ENCODE measurements at places on chromosomes 4 and X.
A peak's percentile ranks its signal among the peaks of the same experiment; 100 is the strongest.

DNA sequence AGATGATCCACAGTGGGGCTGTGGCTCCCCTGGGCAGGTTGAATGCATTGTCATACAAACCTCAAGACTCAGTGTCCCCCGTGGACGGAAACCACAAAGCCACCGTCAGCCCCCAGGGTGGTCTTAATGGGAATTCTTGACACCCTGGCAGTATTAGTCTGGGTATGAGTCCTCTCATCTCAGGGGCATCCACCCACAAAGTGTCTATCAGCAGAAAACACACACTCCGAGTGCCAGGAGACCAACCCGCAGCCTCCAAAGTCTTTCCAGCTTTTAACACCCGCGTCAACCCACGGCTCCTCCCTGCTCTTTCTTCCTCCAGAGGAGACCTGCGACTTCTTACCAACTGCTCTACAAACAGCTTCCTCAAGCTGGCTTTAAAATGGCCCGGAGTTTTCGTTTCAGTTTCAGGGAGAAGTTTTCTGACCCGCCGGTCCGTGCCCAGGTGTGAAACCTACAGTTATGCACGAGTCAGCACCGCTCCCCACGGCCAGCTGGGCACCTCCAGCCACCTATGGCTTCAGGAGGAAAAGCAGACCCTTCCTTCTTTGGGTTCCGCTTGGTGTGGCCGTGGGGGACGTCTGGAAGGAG lies 14.4 kb upstream of the ASMTL start:
- DNase-seq: peak; percentile 34

DNA sequence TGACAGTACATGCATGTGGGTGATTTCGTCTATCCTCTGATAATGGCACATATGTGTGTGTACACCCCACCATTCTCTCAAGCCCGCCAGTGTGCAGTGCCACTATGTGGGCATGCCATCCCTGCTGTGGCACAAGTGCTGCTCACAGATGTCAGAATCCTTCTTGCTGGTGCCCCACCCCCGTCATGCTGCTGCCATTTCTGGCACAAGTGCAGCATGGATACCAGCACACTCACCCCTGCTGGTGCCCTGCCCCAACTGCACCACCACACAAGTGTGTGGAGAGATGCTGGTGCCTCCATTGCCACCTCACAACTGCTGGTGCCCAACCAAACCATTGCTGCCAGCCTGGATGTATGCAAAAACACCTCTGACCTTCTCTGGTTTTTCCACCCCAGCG lies 1133.8 kb downstream of the TECRL start:
- DNase-seq: no peak

DNA sequence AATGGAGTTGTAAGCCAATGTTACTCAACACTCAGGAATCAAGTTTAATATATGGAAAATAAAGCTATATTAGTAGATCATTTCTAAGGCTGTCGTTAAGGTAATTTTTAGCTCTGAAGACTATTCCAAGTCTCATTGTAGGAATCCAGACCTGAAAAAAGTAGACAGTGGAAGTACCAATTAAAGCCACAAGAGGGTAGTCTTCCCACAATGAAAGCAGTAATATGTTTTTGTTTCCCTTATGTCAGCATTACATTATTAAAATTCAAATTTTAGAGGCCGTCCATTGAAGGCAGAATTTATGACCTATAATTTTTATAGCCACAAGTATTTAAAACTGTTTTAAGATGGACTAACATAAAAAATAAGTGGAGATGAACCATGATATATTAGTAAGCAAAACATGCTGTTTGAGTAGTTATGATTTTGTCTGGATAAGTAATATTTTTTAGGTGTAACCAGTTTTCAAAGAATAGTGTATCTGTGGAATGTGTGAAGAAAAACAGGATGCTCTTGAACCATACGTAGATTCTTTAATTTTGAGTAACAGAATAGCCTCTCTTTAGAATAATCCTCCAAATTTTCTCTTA lies 372.6 kb upstream of the TECRL start:
- no peak for DNase-seq

GRCh38 chr4:182139491-182139890 lies 103.7 kb upstream of the TENM3 start:
- DNase-seq: no peak

- DNase-seq: no peak
These were observed 150.5 kb downstream of the TBCK start for GRCh38 chr4:106165351-106166010.

- no peak for DNase-seq
These were observed 1416.1 kb downstream of the RPA4 start for GRCh38 chrX:98299785-98300184.

GRCh38 chr4:98399915-98400314 lies 138.7 kb downstream of the RAP1GDS1 start:
- no peak for DNase-seq

GRCh38 chr4:158050942-158051341 lies 121.9 kb downstream of the GASK1B start:
- no peak for DNase-seq

- DNase-seq: no peak
These were observed 69.8 kb upstream of the TMEM33 start for GRCh38 chr4:41865306-41865980.

DNA sequence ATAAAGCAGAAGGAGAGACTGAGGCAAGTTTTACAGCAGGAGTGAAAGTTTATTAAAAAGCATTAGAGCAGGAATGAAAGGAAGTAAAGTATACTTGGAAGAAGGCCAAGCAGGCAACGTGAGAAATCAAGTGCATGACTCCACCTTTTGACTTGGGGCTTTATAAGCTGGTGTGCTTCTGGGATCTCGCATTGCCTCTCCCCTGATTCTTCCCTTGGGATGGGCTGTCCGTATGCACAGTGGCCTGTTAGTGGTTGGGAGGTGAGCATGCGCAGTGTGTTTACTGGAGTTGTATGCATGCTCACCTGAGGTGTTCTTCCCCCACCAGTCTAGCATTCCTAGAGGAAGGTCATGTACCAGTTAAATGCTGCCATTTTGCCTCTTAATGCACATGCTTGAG lies 29.1 kb upstream of the C1QTNF7 start:
- no peak for DNase-seq

DNA sequence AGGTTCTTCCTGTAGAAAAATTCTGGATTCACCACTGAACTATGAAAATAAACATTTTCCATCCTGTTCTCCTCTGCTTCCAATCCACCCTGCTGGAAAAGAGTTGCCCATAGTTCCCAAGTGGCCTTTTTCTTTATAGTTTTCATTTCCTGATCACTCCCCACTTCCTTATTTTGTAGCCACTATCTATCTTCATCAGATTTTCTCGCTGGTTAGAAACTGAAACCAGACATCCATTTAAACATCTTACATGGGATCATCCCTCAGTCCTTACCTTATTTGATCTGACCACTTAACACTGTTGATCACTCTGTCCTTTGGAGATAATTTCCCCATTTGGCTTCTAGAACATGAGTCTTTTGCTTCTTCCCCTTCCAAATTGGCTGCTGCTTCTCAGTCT lies 42.2 kb upstream of the SCOC start:
- DNase-seq: no peak

GRCh38 chrX:148588649-148589310 lies 88.4 kb downstream of the AFF2 start:
- no peak for DNase-seq

GRCh38 chr4:108301545-108302251 lies 133.0 kb upstream of the LEF1 start:
- no peak for DNase-seq

GRCh38 chrX:68758671-68759070 lies 70.2 kb upstream of the EFNB1 start:
- DNase-seq: no peak

DNA sequence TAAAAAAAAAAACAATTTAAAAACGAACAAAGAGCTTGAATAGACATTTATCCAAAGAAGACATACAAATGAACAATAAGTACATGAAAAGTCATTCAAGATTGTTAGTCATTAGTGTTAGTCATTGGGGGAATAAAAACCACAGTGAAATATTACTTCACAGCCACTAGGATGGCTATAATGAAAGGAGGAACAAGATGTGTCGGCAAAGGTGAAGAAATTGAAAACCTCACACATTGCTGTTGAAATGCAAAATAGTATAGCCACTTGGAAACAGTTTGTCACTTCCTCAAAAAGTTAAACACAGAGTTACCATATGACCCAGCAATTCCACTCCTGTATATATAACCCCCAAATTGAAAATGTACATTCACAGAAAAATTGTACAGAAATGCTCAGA lies 45.2 kb upstream of the SLC39A8 start:
- no peak for DNase-seq

DNA sequence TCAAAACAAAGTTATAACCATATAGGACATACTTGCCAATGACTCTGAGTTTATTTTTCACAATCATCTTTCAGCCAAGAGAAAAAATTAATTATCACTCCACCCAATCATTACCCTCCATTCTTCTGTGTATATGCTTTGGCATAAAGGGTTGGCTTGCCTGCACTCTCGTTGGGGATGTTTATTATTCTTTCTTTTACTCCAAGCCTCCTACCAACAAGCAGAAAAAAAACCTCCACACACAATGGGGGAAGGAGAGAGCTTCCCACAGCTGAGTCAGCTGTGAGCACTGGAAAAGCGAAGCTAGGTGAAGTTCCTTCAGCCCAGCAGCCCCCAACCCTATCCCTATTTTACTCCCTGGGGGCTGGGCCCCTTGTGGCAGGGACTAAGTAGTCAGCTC lies 1.5 kb downstream of the OPHN1 start:
- no peak for DNase-seq

- DNase-seq: no peak
These were observed 27.7 kb upstream of the TEC start for GRCh38 chr4:48297256-48297846.

DNA sequence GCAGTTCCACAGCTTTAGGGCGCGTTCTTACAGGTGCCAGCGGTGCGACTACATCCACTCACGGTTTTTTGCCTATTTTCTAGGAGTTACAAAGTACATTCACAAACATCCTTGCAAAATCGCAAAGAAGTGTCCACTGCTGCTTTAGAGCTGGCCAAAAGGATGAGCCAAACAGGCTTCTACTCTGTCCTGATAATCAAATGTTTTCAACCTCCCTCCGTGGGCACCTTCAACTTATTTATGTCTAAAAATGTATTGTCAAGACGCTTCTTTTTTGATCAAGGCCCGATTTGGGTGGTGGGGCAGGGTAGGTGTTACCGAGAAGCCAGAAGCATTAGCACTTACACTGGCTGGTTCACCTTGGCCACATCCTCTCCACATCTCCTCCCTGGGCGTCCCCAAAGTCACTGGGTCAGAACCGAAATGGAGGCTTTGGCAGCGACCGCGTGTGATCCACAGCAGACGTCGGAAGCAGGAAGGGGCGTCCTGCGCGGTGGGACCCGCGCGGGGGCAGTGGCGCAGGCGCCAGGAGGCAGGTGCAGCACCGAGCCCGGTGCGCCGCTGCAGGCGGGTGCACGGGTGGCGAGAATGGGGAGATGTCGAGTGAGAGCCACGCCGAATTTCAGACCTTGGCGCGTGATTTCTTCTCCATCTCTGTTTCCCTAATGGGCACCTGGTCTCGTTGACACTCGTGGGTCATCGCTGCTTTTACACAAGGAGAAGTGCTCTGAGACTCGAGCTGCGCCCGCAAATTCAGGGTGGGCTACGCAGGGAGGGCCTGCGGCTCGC lies 16.9 kb downstream of the NKX3-2 start:
- no peak for DNase-seq

DNA sequence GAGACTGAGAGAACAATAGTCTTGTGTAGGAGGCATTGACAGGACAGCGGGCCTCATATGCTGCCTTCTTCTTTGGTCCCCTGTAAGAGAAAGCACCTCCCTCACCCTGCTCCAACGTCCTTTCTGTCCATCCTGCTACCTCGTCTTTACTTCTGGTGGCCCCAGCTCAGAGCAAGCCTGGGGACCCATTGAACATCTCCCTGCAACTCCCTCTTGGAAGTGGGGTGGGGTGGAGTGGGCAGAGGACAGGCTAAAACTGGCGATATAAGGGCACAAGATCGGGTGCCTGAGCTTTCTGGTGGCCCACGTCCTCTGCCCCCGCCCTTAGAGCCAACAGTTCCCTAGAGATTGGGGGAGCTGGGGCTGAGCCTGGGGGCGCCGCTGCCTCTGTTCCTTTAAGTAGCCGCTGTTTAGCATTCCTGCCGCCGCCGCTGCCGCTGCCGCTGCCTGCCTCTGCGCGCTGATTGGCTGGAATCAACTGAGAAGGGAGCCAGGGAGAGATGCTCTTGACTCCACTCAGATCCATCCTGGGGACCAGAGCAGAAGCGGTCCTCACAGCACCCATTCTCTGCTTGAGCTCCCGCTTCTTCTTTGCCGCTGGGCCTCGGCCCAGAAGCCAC lies at the start of gene DLG3:
DLG3 (plus strand) TSS at position 510 of the 620 bp plus-strand sequence. CDS start 367 bp downstream, outside the sequence.
- no peak for DNase-seq

DNA sequence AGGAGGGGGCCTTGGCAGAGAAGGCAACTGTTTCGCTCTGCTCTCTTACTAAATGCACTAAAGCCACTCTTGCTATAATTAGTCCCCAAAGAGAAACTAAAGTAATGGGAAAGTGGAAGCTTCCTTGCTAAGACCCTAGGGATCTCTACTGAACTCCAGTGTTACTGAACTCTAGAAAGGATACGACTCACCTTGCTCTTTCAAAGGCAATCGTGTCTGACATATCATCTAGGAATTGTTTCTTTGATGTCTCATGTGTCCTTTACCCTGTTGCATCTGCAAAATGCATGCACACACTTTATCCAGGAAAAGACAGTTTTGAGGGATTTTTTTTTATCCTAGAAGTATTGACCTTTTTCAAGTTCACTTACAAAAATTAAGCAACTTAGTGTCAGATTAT lies 148.1 kb upstream of the FAM9B start:
- no peak for DNase-seq

DNA sequence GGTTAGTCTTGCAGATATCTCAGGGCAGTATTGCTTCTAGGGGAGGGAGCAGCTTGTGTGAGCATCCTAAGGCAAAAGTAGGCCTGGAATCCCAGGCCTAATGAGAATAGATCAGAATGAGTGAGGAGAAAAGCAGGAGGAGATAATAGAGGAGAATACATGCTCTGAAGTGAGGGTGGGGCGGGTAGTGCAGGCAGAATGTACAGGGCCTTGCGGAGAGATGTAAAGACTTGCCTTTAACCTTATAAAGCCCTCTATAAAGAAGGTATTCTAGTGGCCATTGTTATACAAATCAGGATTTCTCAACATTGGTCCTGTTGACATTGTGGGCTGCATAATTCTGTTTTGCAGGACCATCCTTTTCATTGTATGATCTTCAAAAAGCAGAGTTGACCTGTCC lies 855.3 kb downstream of the PCDH7 start:
- no peak for DNase-seq

- DNase-seq: no peak
These were observed 8.4 kb upstream of the MSMO1 start for GRCh38 chr4:165319030-165319429.

GRCh38 chrX:119605464-119606279 lies 552 bp downstream of the NKRF start:
- peak; percentile 34 for DNase-seq

- DNase-seq: no peak
These were observed 44.5 kb downstream of the STPG2 start for GRCh38 chr4:98098764-98099163.

DNA sequence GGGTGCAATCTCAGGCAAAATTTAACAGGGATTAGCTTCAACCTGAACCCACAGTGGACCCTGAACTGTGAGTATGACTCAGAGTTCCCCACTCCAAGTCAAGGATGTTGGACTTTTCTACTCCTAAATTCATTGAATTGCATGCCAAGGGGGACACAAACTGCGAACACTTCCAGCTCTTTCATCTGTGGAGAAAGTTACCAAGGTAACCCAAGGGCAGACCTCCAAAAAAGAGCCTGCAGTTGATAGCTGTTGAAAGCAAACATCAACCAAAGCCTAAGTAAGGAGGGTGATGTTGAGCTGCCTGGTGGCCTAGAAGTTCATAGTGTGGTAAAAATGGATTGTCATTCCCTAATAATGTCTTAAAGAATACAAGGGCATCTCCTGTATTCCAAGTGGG lies 1242.9 kb downstream of the C4orf33 start:
- no peak for DNase-seq
